ENCODE measurements at places on chromosomes 12 and 14.
A peak's percentile ranks its signal among the peaks of the same experiment; 100 is the strongest.

- DNase-seq = no peak
Observed at GRCh38 chr12:21962236-21962635, 21.0 kb upstream of the ABCC9 start.

DNA sequence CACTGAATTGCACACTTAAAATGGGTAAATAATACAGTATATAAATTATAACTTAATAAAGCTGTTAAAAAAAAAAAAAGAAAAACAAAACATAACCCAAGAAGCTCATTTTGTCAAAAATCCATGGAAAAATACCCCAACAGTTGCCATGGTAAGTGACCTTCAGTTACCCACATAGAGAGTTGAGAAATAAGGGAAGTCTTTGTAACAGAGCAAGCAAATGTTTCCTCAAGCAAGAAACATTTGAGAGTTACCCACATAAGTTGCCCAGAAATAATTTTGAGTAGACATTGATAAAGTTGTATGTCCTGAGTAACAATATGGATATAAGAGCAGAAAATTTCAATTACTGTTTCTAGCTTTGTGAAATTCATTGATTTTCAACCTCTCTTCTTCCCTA lies 227.4 kb downstream of the CCDC59 start:
- no peak for DNase-seq

- no peak for DNase-seq
Observed at GRCh38 chr12:125742413-125742812, 677.2 kb downstream of the AACS start.

DNA sequence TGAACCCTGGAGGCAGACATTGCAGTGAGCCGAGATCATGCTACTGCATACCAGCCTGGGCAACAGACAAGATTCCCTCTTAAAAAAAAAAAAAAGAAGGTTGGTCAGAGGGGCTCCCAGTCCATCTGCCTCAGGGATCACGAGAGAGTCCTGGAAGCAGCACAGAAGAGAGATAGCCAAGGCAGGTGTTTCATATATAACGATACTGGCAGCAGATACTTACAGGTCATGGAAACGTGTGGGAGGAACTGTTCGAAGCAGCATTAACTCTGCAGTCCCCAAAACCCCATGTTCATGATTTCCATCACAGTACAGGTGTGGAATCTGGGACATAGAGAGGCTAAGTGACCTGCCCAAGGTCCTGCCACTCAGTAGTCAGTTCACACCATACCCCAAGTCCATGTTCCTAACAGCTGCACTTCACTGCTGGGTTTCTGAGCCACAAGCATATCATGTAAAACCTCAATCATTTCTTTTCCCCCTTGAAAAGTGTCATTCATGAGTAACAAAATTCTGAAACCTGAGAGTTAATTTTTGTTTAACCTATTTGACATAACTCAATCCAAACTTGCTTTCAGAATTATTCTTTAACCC lies 16.7 kb downstream of the CDK2AP1 start:
- no peak for DNase-seq

- no peak for DNase-seq
Observed at GRCh38 chr14:81235096-81235495, 14.3 kb upstream of the GTF2A1 start.

DNA sequence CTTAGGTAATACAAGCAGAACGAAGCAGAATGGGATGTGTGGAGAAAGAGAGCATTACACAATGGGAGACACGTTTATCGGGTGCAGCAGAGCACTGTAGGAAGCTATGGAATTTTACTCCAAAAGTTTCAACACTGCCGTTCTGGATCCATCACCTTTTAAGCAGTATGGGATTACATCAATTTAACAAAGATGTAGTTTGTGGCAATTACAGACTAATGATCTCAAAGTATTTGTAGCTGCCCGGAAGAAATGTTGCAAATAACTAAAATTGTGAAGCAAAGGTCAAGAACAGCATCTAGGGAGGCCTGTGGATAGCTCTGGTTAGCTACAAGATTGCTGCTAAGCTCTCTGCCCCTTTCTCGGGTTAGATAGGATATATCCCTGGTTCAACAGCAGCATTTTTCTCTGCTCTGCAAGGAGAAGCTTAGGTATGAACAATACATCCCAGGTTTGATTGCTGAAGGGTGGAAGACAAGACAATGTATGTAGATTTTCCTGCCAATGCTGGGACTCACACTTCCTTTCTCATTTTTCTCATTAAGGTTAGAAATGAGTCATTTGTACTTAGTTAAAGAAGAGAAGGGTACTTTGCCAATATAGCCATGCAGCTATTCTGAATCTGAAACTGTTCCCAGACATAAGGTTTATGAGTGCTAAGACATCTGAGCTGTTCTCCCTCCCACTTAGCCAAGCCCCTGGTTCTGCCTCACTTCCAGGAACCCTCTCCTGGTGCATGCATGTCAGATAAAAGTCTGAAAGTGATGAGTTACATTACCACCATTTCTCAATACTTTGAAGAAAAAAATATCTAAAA lies 75.0 kb upstream of the HIF1A start:
- DNase-seq = peak; percentile 5

DNA sequence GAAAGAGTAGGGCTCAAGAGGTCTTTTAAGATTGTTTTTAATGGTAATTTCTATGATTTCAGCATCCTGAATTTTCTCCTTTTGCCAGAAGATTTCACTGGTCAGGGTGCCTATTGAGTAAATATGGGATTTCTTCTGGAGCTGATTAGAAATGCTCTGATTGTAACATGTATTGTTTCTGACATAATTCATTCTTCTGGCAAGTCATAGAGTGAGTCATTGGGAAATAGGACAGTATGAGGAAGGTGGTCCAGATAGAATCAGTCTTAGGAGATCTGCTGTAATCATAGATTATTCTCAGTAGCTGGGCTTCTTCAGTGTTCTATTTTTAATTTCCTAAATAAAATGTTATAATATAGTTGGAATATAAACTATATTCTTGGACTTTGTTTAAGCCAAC lies 182.0 kb upstream of the NAV3 start:
- no peak for DNase-seq

Data from stimulated activated CD4-positive, alpha-beta T cell treated with anti-CD3 and anti-CD28 coated beads, Interleukin-1b, Interleukin-23, amount 100 ng/mL, for 1 hour (primary cell).